ENCODE measurements at places on chromosomes 1 and 21.

DNA sequence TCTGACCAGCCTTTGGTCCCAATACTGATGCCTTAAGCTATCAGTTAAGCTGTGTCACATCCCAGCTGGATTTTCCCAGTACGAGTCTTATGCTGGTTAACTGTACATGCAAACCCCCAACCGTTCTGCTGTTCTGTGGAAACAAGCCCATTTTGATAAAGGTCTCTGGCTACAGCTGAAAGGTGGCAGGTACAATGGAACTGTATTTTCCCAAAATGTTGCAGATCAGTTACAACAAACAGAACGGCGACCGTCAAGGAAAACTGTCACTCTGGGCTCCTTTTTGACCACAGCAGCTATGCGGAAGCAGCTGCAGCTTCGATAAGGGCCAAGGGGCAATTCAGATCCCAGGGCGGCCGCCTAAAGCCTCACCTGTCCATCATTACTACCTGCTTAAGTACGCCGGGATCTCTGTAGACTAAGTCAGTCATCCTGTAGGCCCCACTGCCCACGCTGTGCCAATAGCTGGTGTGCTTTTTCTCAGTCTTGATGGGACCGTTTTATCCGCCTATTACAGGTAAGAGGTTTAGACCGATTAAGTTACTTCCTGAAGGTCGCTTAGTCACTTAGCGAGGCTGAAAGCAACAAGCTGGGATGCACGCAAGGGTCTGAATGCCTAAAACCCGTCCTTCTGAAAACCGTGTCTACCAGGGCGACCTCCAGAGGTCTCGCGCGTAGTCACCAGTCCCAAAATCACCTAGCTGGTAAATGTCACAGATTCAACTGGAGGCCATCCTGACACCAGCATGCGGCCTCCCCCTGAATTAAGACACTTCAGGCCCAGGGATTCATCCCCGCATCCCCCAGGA lies 11.1 kb upstream of the RAB42 start:
- DNase-seq, result peak; percentile 79

DNA sequence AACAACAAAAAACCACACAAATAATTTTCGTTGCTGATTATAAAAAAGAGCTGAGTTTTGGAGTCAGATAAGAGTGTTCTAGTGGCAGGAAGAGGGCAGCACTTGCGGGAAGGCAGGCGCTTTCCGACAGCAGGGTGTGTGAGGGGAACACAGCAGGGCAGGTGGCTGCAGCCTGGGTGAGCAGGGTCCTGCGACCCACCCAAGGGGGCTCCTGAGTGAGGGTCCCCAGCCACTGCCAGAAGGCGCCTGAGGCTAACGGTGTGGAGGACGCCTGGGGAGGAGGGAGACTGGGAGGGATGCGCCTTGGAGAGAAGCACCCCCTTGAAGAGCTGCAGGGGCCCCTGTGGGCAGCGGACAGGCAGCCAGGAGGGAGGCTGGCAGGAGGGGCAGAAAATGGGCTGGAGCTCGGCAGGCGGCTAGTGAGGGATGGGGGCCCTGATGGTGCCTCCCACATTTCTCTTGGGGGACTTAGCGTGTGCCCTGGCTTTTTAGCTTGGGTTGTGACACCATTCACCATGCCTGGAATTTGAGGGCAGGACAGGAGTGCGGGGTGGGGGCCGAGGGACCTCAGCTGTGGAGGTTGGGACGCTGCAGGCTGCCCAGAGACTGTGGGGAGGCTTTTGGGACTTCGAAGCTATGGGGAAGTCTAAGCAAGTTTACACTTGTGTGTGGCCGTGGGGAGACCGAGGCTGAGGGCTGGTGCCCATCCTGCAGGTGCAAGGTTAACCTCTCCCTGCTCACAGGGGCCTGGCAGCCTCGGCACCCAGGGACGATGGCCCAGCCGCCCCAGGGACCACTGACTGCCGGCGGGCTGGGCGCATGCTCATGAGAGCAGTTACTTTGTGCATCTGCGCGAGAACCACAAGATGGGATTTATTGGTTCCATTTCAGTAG lies 111.4 kb downstream of the SIK1 start:
- no peak for DNase-seq

GRCh38 chr1:239757716-239758115 lies 334.0 kb upstream of the FMN2 start:
- DNase-seq, result no peak

DNA sequence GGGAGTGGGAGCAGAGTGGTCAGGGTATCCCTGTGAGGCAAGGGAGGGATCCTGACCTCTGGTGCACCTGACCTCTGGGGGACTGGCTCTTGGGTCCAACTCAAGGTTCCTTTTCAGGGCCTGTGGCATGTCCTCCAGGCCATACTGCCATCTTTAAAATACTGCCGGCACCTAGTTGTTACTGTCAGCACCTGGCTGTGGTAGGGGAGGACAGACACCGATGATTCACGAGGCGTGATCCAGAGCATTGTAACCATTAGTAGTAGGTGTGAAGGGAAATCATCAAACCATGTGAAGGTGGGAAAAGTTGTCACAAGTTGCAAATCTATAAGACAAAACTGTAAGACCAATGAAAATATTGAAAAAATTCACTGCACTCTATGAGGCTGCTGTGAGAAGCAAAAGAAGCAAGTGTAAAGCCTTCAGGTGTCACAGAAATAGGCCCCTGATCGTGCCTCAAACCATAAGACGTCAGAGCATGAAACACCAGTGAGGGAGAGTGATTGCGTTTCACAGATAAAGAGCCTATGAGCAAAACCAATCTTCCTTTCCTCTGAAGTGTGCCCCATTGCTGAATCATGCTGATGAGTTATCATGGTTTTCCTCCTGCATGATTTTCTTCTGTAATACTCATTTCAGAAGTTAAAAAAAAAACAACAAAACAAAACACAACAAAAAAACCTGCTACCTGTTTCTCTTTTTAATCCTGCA lies 55.3 kb downstream of the CDC7 start:
- no peak for DNase-seq

DNA sequence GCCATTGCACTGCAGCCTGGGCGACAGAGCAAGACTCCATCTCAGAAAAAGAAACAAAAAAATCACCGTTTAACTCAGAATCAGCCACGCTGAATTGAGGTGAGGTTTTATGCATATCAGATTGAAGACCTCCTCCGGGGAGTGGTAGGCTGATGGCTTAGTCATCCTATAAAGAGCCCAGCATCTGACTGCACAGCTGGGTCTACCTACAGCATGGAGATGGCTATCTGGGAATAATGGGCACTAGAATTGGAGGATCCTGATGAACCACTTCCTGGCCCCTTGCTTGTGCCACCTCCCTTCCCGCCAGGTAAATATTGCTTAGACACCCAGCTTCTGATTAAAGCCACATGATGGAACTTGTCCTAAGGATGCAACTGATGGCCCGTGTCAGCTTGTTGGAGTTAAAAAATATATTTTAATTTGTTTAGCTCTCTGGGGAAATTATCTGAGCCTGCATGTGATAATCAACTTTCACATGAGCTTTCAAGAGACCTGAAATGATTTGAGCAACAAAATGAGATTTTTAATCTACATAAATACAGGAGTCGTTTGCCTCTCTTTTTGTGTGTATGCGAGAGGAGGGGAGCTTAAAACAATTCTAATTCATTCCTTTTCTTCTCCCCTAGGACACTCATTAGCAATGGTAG lies 157.2 kb downstream of the KIF26B start:
- no peak for DNase-seq

- no peak for DNase-seq
Observed at GRCh38 chr1:17958704-17959103, 148.9 kb upstream of the IGSF21 start.

DNA sequence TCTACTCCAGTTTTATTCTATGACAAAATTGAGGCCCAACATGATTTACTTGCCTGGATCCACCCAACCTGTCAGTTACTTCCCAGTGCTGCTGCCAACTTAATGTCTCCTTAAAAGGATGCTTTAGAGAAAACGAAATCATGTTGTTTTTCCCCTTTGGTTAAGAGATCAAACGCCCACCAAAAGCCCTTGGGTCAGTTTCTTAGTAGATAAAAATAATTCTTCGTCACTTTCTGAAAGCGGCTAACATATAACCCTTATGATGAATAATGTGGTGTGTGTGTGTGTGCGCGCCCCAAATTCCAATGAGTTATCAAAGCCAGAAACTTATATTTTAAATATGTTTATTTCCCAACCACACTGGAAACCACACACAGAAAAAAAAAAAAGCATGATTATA lies 52.7 kb upstream of the LGALS8 start:
- DNase-seq, result no peak

- no peak for DNase-seq
Observed at GRCh38 chr1:201264072-201264471, 19.2 kb upstream of the PKP1 start.

DNA sequence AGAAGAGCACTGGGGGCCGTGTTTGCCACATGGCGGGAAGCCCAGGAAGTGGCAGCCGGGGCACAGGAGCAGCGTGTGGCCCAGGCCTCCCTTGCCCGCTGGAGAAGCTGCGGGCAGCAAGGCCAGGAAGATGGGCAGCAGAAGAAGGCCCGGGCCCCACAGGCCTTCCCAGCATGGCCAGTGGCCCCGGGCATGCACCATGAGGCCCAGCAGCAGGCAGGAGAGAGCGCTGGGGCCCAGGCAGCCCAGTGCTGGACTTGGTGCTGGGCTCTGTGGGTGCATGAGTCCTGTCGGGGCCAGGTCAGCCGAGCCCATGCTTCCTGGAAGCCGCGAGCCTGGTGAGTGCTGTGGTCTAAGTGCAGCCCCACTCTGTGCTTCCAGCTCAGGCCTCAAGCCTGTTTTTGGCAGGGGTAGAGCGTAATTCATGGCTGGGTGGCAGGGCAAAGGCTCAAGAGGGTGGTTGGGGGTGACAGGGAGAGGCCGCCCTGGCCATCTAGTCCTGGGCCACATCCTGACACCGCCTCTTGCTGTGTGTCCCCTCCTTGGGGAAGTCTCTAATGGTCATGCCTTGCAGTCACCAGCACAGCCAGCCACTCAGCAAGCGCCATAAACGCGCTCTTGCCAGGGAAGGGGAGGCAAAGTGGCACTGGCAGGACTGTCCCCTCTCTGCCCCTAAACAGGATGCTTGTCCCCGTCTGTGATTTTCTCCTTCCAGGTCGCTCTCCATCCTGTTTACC lies 21.3 kb downstream of the MTHFR start:
- DNase-seq, result no peak

GRCh38 chr1:245810789-245811337 lies 656.1 kb downstream of the KIF26B start:
- DNase-seq, result no peak

DNA sequence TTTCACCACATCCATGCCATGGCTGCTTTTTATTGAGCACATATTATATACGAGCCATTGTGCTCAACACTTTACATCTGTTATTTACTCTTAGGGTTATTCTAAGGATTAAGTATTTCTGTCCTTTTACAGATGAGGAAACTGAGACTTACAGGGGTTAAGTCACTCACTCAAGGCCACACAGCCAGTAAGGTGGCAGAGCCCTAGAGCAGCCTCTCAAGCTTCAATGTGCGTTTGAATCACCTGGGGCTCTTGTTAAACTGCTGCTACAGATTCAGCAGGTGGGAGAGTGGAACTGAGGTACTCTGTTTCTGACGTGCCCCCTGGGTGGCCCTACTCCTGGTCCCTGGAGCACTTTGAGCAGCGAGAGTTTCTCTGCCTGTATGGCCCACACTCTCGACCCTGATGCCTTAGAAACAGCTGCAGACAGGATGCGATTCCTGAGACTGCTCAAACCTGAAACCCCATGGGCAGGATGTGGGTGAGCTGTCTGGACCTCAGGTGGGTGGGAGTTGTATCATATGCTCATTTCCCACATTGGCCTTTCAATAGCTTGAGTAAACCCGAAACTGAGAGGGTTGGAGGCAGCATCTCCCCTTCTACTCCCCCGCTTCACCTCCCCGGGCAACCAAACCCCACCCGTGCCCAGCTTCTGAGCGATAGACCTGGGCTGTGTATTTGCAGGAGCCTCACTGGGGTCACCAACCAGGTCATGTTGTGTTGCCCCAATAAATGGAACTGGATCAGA lies 59.3 kb downstream of the MAN1C1 start:
- DNase-seq, result no peak

- DNase-seq, result no peak
Observed at GRCh38 chr1:225981714-225982113, 17.4 kb downstream of the SDE2 start.

DNA sequence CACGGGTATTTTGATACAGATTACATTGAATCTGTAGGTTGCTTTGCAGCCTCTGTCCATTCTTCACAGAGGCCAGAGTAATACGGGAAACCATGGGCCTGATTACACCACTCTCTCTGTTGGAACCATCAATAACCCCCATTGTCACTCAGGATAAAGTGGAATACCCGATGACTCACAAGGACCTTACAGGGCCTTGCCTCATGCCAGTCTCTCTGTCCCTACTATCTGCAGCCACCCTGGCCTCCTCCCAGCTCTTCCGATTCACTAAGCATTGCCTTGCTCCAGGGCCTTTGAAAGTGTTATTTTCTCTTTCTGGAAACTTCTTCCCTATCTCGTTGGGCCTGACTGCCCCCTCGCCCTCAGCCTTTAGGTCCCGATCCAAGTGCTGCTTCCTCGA lies 61.7 kb downstream of the HMGB4 start:
- DNase-seq, result no peak

GRCh38 chr1:118961156-118961555 lies 27.0 kb downstream of the TBX15 start:
- no peak for DNase-seq

- DNase-seq, result no peak
Observed at GRCh38 chr1:35883635-35884101, 659 bp downstream of the AGO1 start.

DNA sequence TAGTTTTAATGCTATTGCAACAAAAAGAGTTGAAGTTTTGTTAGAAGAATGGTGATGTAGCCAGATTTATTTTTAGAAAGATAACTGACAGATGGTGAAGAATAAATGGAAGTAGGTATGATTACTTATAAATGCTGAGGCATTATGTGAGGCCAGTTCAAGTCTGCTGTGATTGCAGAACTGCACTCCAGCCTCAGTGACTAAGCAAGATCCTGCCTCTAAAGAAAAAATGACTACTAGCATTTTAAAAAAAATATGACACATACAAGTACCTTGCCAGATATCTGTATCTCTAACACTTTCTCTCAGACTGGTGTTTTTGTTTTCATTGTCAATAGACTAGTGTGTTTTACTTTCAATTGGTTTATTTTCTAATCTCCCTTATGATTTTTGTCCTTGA lies 1242.4 kb upstream of the ADGRL4 start:
- DNase-seq, result no peak

GRCh38 chr1:221223281-221223680 lies 344.0 kb downstream of the HLX start:
- DNase-seq, result no peak

GRCh38 chr1:106746448-106747085 lies 309.9 kb upstream of the PRMT6 start:
- DNase-seq, result no peak

GRCh38 chr1:246878551-246878950 lies 53.2 kb downstream of the AHCTF1 start:
- DNase-seq, result no peak

GRCh38 chr21:44802396-44803153 lies 955 bp upstream of the UBE2G2 start:
- no peak for DNase-seq

DNA sequence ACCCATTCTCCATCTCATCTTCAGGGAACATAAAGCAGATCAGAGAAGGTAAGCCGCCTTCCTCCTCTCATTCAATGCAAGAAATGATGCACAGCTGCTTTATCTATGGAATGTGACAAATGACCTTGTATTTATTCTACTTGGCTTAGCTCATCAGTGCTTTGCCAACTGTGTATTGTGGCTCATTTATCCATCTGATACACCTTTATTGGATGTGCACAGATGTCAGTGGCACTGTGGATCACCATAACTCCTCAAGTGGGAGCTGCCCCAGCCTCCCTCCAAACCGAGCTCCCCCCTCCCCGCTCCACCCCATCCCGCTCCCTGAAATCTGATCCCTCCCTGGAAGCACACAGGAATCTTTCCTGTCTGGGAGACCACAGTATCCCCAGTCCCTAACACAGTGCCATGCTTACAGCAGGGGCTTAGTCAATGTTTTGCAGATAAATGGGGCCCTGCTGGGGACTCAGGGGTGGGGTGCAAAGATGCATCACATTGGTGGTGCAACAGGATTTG lies 156.0 kb upstream of the RAB4A start:
- no peak for DNase-seq
